Umbilical cord (tissue), 2 donors: ENCODE measurements at places on chromosomes 12 and 14.

GRCh38 chr14:34983148-34983760, 462 bp downstream of the SRP54 start:
- no peak for DNase-seq

GRCh38 chr12:47909839-47910465, 5.2 kb upstream of the VDR start:
- DNase-seq, result no peak

DNA sequence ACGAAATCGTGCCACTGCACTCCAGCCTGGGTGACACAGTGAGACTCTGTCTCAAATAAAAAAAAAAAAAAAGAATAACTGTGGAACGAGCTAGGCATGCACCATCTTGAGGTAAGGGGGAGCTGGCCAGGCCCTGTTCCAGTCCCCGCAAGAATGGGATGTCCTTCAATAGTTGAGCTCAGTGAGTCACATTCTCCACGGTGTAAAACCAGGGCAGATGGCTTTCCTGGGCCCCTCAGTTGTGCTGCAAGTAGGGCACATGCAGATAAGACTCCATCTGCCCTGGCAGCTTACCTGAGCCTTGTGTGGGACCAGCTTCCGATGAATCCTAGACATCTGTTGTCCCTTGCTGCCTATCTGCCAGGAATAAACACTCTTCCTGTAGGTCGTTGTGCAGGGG, 312.1 kb downstream of the VRK1 start:
- no peak for DNase-seq

GRCh38 chr12:101596172-101596571, 1.4 kb downstream of the MYBPC1 start:
- DNase-seq, result no peak

DNA sequence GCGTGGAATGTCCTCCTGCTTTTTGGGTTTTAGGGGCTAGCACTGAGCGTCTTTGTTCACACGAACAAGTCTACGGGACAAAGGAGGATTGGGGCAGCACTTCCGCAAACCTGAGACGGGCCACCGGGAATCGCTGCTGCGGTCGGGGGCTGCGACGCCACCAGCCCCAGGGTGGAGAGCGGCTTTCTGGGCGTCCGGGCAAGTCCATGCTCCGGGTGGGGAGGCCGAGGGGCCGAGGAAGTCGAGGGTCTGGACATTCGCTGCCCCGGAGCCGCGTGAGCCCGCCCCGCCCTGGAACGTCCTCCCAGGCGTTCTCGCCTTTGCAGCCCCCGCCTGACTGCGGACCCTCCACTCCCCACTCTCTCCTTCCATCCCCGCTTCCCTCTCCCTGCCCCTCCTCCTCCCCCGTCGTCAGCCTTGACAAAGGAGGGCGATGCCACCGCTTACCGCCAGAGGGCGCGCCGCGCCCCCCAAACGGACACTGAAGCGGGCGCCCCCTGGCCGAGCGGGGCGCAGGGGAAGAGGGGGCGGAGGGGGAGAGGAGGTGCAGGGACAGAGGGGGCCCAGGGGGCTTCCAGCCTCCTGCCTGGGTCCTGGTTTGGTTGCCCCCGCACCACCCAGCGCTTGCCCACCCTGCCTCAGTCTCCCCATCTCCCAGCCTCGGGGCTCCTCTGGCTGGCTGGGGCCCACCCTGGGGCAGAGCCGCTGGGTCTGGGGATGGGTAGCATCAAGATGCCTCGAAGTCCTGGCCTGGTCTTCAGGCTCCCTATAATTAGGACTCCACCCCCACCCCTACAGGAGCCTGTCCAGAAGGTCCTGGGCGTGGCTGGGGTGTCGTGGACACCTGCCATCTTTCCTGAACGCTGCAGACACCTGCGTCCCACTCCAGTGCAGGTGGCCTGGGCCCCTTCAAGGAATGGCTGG, 39.1 kb upstream of the INF2 start:
- peak; percentile 70 for DNase-seq

GRCh38 chr12:115132905-115133304, 448.9 kb upstream of the TBX3 start:
- no peak for DNase-seq

- no peak for DNase-seq
Measured at GRCh38 chr12:105503619-105504018, 173.1 kb downstream of the C12orf75 start.

GRCh38 chr12:132487311-132487741, 2.6 kb upstream of the FBRSL1 start:
- no peak for DNase-seq

DNA sequence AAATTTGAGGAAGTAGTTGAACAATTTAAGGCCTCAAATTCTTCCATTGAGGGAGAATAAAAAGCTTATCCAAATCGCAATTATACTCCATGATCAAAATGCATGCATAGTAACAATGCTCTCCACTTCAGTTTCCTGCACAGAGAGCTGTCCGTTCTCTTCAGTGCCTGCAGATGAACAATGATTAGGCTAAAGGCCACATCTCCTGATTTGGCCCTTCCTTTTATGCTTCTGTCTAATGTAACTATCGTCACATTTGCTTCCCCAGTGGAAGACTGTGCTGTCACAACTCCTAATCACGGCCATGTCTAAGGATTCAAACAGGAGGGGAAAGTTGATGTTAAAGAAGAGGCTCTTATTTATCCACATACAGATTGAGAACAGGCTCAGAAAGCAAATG, 113.6 kb upstream of the NPAS3 start:
- DNase-seq, result no peak

DNA sequence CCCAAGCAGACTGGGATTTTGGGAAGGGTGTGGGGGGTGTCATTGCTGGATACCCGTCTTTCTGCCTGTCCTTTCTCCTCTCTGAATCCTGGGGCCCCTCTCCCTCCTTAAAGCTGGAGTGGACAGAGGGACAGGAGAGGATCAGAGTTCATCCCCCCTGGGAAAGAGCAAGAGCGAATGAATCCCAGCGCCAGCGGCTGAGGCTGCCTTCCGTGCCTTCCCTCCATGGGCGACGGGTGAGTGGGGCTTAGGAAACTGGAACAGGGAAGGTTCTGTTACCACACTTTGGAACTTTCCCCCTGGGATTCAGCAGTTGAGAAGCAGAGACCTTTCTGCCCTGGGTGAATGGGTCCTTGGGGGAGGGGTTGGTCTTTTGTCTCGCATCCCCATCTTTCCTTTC, 16.2 kb upstream of the RIN3 start:
- DNase-seq, result no peak

DNA sequence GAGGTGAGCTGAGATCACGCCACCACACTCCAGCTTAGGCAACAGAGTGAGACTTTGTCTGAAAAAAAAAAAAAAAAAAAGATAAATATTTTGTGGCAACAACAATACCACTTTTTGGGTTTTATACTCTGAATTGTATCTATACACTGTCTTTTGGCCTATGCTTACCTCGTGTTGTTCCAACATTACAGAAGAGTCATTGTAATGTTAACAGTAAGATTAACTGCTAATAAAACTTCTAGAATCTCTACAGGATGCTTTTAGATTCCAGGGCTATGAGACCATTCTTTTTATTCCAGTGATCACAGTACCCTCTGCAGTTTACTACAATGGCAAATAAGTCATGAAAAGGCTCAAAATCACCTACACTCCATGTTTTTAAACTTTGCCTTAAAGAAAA, 11.6 kb downstream of the IFT81 start:
- no peak for DNase-seq

DNA sequence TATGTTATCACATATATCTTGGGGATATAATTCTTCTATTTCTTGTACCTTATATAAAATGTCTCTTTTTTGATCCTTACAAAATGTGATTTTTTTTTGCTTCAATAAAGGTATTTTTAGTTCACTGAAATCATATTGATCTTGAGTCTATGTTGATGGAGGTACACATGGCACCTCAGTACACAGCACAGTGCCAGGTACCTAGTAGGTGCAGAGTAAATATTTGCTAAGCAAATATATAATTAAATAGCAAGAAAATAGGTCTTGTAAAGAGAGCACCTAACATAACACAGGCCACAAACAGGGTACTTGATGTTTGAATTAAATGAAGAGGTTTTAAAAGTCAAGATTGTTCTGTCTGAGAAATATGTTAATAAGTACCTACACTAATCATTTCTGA, 69.7 kb downstream of the CIT start:
- DNase-seq, result no peak

- DNase-seq, result no peak
Measured at GRCh38 chr14:95489214-95490137, 27.0 kb downstream of the SYNE3 start.

DNA sequence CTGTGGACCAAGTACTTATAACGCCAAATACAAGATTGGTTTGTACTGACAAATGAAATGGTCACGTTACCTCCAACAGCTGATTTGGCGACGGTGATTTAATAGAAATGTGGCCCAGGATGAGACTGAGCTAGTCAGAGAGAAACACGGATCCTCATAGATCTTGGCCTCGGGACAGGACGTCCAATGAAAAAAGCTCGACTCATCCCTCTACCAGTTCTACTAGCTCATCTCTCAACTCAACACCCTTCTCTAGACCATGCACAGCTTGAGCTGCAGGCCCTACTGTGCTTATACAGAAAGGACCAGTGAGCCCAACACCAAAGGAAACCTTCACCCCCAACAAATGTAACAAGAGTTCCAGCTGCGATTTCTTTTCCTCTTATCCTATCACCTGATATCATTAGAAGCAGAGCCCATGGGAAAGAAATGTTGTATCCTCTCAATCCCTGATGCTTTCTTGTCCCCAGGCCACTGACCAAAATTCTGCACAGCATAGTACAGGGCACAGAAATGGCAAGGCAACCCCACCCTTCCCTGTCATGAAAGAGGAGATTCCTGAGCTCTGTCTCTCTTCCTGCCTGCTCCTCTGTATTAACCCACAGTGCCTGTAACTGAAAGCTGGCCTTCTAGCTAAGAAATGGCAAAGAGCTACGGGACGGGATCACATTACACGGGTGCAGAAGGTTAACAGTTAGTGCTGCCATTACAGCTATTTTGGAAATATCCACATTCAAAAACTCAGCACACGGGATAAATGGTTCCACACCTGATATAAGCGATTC, 39.2 kb downstream of the DICER1 start:
- no peak for DNase-seq

DNA sequence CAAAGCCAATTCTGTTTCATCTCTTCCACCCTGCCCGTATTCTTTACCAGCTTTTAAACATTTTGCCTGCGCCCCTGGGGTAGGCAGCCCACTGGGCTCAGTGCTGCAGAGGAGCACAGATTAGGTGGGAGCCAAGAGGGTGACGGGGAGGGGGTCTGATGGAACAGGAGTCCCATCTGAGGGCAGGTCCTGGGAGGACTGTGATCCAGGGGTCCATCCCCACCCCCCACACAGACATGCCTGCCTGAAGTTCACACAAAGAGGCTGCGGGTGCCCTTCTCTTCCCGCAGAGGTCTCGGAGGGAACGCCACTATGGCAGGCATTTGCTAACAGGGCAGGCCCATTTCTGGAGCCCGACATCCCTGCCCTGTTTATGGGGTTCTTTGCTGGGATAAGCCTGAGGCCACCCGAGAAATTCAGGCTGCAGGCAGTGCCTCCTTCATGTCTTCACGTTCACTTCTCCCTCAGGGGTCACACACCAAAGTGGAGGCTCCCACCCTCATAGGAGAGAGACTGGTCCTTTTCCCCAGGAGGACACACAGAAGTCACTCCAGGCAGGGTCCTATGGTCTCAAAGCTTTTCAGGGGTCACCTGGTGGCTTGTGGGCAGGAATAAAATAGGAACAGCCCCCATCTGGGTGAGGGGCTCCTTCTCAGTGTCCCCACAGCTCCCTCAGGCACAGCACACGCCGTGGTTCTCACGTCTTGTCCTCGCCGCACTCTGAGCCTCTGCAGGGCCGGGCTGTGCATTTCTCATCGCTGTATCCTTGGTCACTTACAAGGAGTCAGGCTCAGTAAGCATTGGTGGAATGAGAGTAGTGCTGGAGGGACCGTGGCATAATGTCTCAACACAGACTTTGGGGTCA, 12.9 kb downstream of the VASH1 start:
- DNase-seq, result no peak

DNA sequence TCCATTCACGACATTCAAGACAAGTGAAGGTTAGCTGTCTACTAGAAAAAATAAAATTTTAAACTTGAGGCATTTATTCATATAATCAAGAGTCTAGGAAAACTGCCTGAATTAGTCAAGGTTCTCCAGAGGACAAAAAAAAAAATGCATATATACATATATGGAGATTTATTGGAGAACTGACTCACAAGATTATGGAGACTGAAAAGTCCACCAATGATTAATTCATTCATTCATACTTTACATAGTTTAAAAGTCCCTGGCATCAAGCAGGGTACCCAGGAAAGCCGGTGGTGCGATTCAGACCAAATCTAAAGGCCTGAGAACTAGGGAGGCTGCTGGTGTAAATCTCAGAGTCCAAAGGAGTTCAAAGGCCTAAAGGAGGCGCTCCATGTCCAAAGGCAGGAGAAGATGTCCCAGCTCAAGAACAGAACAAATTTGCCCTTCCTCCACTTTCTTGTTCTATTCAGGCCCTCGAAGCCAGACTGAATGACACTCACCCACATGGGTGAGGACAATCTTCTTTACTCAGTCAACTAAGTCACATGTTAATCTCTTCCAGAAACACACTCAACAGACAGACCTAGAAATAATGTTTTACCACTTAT, 64.3 kb downstream of the ANKS1B start:
- DNase-seq, result no peak

- no peak for DNase-seq
Measured at GRCh38 chr14:87349921-87350320, 643.1 kb downstream of the GALC start.

- DNase-seq, result no peak
Measured at GRCh38 chr12:12718853-12719252, 1.7 kb downstream of the CDKN1B start.

DNA sequence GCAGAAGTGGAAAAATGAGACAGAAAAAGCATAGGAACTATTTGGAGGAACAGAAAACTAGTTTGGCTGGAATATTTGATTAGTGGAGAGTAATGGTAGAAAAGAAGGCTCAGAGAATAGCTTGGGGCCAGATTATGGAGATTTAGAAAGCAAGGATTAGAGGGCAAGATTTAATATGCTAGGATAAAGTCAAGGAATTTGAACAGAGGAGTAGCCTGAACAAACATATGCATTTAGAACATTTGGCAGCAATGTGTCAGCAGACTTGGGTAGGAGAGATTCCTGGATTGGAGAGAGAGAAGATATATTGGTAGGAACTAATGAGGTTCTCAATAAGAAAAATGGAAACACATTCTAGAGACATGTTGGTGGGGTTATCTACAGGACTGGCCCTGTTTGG, 229.2 kb upstream of the PKP2 start:
- DNase-seq, result no peak

GRCh38 chr14:74480046-74480445, 13.1 kb downstream of the NPC2 start:
- no peak for DNase-seq

DNA sequence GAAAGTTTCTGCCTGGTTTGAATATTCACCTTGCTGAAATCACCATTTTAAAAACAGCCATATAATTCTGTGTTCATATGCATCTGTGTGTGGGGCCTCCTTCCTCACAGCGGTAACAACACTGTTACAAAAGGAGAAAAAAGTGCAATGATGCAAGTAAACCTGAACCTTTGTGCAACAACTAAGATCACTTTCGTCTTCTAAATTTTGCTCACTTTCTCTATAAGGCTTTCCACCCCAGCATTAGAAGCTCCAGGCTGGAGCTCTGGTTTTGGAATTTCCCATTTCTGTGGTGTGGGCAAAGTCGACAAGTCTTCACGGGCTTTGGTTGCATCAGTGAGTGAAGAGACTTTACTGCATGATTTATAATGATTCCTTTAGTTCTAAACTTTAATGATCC, 18.4 kb downstream of the FGD6 start:
- peak; percentile 20 for DNase-seq
